ENCODE measurements at places on chromosomes 5 and 9.

DNA sequence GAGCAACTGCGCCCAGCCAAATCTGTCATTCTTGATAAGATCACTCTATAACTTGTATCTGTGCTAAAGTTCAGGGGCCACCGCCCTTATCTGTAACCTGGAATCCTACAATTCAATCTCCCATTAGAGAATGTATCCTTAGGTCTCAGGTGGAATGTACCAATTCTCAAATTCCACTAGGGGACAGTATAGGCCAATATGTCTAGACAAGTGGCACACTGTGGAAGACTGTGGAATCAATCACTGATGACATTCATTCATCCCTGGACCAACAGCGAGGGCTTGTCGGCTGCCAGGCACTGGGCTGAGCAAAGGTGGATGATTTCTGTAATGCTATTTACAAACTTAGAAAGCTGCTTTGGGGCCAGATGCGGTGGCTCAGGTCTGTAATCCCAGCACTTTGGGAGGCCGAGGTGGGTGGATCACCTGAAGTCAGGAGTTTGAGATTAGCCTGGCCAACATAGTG, 28.7 kb upstream of the MEGF9 start:
- H3K4me3 ChIP-seq, result no peak overlapping the region
- no peak for DNase-seq
- H3K27me3 ChIP-seq, result peaks cover 2% of the 10 kb centered on the region
- no peak overlapping the region for H3K27ac ChIP-seq
- peaks cover 5% of the 10 kb centered on the region for H3K4me1 ChIP-seq

GRCh38 chr9:94657021-94657725, 17.9 kb upstream of the FBP1 start:
- H3K27ac ChIP-seq, result no peak overlapping the region
- peaks cover 19% of the 10 kb centered on the region for H3K4me1 ChIP-seq
- DNase-seq, result no peak

DNA sequence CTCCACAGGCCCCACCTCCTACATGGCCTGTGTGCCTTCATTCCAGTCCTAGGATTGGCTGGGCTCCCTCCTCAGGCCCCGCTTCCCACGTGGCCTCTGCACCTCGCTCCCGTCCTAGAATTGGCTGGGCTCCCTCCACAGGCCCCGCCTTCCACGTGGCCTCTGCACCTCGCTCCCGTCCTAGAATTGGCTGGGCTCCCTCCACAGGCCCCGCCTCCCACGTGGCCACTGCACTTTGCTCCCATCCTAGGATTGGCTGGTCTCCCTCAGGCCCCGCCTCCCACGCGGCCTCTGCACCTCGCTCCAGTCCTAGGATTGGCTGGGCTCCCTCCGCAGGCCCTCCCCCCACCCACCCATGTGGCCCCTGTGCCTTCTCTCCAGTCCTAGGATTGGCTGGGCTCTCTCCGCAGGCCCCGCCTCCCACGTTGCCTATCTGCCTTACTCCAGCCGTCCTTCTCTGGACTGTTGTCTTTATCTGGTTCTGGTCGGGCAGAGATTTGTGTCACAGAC, 45.3 kb upstream of the CACNA1B start:
- no peak for DNase-seq
- no peaks in the 10 kb centered on the region for H3K27me3 ChIP-seq
- H3K4me1 ChIP-seq, result no peaks in the 10 kb centered on the region
- no peak overlapping the region for H3K27ac ChIP-seq

DNA sequence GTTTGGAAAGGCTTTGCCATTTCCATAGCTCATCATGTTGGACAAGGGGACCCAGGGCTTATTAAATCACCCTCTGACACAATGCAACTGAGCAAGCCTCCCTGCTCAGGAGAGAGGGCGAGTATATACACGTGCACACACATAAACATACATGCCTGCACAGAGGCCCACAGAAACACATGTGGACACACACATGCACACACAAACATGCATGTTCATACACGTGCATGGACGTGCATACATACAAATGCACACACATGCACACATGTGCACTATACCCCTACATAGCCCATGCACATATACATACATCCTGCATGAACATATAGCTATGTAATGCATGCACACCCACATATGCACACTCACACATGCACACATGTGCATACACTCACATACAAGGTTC, 99.5 kb upstream of the ALDH1B1 start:
- no peaks in the 10 kb centered on the region for H3K4me1 ChIP-seq
- H3K27me3 ChIP-seq, result peaks cover 2% of the 10 kb centered on the region
- no peak for DNase-seq
- no peak overlapping the region for H3K27ac ChIP-seq
- H3K36me3 ChIP-seq, result no peaks in the 10 kb centered on the region

DNA sequence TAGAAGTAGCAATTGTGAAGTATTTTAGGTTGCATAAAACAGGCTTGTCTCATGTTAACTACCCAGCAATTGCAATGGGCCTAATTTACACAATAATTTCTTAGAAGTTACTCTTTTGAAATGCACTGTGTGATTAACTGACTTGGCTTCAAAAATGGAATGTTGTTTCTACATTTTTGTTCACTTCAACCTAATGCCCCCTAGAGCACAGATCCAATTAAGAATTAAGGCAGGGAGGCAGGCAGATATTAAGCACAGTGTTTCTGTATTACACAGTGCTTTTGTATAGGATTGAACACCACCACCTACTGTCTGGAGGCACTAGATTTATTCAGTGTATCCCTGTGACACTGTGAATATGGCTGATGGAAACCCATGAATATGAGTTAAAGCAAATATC, 302.1 kb downstream of the FBXL17 start:
- no peak overlapping the region for H3K4me3 ChIP-seq
- no peak overlapping the region for H3K27ac ChIP-seq
- no peak for DNase-seq
- no peaks in the 10 kb centered on the region for H3K27me3 ChIP-seq

DNA sequence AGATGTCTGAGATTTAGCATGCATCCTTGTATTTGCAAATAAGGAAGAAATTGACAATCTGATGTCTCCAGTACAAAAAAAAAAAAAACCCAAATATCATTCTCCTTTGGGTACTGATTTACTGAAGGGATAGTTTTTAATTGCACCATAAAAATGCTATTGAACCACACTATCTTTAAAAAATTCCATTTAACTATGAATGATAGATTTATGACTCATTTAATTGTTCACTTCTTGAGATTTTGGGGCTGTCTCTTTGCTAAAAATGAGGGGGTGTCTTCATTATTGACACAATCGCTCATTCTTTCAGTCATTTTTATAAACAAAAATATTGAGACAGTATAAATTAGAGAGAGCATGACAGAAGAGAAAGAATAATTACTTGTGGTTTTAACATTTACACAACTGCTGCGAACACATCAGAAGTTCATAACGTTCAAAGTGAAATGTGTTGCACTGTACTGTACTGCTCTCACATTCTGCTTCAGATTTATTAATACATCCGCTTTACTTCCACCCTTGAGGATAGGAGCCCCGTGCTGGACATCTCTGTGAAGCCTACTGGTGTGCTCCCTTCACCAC, 142.3 kb downstream of the MEF2C start:
- no peaks in the 10 kb centered on the region for H3K36me3 ChIP-seq
- no peak overlapping the region for H3K4me3 ChIP-seq
- H3K4me1 ChIP-seq, result no peaks in the 10 kb centered on the region
- H3K27me3 ChIP-seq, result peaks cover 13% of the 10 kb centered on the region
- H3K27ac ChIP-seq, result no peak overlapping the region

DNA sequence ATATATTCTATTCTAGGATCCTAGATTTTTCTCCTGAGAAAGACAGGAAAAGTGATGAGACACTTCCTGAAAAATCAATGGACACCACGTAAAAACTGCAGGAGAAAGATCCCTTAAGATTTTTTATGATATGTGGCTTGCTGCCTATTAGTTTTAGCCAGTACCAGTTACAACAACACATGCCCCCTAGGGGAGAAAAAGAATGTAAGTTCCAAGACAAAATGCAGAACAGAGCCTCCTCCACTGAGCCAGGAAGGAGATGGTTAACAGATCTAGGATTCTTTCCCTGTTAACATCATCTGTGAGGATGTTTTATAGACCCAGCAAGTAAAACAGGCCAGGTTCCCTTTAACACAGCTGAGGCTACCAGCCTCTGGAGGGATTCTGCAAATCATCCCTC, 574.7 kb downstream of the TLE4 start:
- H3K27me3 ChIP-seq, result no peaks in the 10 kb centered on the region
- no peak overlapping the region for H3K27ac ChIP-seq
- H3K36me3 ChIP-seq, result no peaks in the 10 kb centered on the region
- no peak for DNase-seq
- H3K4me3 ChIP-seq, result no peak overlapping the region
- H3K4me1 ChIP-seq, result no peaks in the 10 kb centered on the region

DNA sequence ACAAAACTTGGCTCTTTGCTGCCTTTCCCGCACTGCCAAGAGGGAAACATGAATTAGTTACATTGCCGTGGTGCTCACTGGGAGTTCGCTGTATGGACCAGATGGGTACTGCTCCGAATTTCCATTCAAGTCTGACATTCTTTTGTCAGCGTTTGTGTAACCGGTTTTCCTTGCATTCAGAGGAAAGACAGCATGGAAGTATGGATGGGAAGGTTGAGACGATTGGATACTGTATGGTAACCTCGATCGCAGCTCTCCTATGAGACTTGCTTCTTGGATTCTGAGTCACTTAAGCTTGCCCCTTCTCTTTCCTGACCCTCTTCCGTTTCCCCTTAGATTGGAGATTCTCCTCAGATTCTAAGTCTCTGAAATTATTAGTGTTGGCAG, 625 bp upstream of the UBLCP1 start:
- DNase-seq, result no peak
- no peaks in the 10 kb centered on the region for H3K27me3 ChIP-seq
- peaks cover 42% of the 10 kb centered on the region for H3K36me3 ChIP-seq
- peaks cover 29% of the 10 kb centered on the region for H3K4me1 ChIP-seq

- H3K27ac ChIP-seq, result no peak overlapping the region
- H3K4me3 ChIP-seq, result no peak overlapping the region
- no peak for DNase-seq
- peaks cover 2% of the 10 kb centered on the region for H3K36me3 ChIP-seq
- H3K4me1 ChIP-seq, result no peaks in the 10 kb centered on the region
Measured at GRCh38 chr9:97779608-97780007, 73.4 kb upstream of the FOXE1 start.

- no peak overlapping the region for H3K27ac ChIP-seq
- no peaks in the 10 kb centered on the region for H3K36me3 ChIP-seq
- H3K27me3 ChIP-seq, result peaks cover 32% of the 10 kb centered on the region
- H3K4me1 ChIP-seq, result peaks cover 3% of the 10 kb centered on the region
- DNase-seq, result peak; percentile 14
- no peak overlapping the region for H3K4me3 ChIP-seq
Measured at GRCh38 chr5:1654786-1655495, 131.2 kb upstream of the LPCAT1 start.

DNA sequence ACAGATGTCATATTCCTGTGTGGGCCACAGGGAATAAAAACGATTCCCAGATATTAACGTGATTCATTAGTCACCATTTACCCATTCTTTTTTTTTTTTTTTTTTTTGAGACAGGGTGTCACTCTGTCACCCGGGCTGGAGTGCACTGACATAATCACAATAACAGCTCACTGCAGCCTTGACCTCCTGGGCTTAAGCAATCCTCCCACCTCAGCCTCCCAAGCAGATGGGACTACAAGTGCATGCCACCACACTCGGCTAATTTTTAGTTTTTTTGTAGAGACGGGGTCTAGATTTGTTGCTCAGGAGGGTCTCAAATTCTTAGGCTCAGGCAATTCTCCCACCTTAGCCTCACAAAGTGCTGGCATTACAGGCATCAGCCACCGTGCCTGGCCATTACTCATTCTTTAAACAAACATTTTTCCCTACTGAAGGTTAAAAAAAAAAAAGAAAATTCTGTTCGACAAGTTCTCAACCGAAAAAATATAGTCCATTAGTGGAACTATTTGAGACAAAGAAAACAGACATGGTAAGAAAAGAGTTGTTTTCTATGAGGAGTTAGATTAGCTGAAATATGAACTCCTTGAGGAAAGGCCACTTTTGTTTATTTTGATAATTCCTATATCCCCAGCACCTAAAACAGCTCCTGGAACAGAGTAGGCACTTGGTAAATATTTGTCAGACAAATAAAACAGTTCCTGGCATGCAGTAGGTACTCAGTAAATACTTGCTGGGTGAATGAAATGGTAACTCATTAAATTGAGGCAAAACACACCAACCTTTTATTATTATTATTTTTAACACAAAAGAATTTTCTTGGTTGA, 32.1 kb upstream of the PDCL start:
- H3K4me1 ChIP-seq, result no peaks in the 10 kb centered on the region
- no peak overlapping the region for H3K27ac ChIP-seq
- peaks cover 53% of the 10 kb centered on the region for H3K36me3 ChIP-seq

DNA sequence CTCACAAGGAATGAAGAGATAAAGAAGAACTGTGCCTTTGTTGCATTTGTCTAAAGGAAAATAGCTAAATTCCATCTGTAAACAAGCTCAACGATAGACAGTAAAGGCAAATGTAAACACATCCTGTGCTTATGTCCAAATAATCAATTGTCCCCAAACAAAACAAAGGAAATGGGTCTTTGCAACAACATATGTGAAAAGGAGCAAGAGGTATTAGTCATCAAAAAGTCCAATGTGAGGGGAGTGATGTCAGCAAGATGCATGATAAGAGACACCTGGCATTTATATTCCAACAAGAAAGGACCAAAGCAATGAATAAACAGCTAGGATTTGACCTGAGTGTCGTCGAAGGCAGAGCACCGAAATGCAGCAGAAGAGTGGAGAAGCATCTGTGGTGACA, 209.1 kb downstream of the ASTN2 start:
- no peaks in the 10 kb centered on the region for H3K27me3 ChIP-seq
- H3K4me1 ChIP-seq, result no peaks in the 10 kb centered on the region
- DNase-seq, result no peak
- H3K36me3 ChIP-seq, result no peaks in the 10 kb centered on the region
- no peak overlapping the region for H3K4me3 ChIP-seq
- no peak overlapping the region for H3K27ac ChIP-seq

GRCh38 chr9:136119061-136119882, 597 bp upstream of the TMEM250 start:
- peak overlapping the region; percentile 81 for H3K4me3 ChIP-seq
- H3K27ac ChIP-seq, result peak overlapping the region; percentile 74
- peaks cover 15% of the 10 kb centered on the region for H3K36me3 ChIP-seq
- DNase-seq, result no peak
- peaks cover 2% of the 10 kb centered on the region for H3K27me3 ChIP-seq
- H3K4me1 ChIP-seq, result peaks cover 24% of the 10 kb centered on the region

- no peak overlapping the region for H3K4me3 ChIP-seq
- no peaks in the 10 kb centered on the region for H3K4me1 ChIP-seq
- H3K27me3 ChIP-seq, result peaks cover 2% of the 10 kb centered on the region
Measured at GRCh38 chr5:40976041-40976440, 66.7 kb downstream of the C7 start.

DNA sequence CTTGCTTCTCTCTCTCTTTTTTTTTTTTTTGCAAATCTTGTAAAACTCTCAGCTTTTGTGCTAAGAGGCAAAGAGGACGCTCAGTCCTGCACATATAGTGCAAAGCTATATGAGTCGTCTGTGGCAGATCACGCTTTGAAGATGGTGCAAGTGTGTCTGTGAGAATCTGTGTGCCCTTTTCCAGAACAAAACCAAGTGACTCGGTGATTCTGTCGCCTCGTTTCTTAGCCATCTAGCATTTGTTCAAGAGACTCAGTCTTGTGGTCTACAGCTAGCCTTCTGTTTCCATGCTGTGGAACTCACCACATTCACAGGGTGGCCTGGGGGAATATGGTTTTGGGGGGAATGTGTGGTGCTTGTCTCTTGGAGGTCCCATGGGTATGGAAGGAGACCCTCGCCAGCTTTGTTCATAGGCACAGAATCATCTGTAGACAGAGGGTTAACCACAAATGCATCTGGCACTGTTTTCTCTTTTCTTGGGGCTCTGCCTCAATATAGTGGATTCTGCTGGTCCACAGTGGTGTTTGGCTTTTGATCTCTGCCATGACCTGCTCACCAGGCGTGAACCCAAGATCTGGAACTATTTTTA, 82.1 kb downstream of the C9orf152 start:
- no peaks in the 10 kb centered on the region for H3K36me3 ChIP-seq
- H3K4me1 ChIP-seq, result peaks cover 16% of the 10 kb centered on the region

Measured in activated CD4-positive, alpha-beta memory T cell treated with anti-CD3 and anti-CD28 coated beads, Interleukin-2, amount 10 ng/mL, durations not matched to agents 7 days and 5 days (primary cell).